ENCODE measurements at places on chromosomes 12 and 14. TPM values are rescaled to one million over a fixed set of nuclear protein-coding genes. Genes with fewer than 3 reads are reported as not detected.

The SERPINA4 gene
- total RNA-seq = not detected

DNA sequence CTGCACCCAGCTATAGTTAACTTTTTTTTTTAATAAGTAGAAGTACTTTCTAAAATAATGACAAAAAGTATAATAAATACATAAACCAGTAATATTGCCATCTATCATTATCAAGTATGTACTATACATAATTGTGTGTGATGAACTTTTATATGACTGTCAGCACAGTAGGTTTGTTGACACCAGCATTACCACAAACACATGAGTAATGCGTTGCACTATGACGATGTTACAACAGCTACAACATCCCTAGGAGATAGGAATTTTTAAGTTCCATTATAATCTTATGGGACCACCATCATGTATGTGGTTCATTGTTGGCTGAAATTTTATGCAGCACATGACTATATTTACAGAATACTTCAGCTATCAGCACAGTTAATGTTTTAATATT, 62.9 kb upstream of the VSX2 start:
- no peak for DNase-seq

DNA sequence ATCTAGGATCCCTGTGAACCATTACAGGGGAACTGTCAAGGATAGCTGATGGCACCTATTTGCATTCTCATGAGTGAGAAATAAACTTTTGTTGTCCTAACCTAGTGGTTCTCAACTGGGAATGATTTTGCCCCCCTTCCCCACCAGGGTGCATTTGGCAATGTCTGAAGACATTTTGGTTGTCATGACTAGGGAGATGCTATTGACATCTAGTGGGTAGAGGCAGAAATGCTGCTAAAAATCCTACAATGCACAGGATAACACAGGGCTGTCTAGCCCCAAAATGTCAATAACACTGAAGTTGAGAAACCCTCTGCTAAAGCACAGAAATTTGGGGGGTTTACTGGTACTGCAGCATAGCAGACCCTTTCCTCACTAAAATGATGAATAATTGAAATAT, 140.9 kb upstream of the SRRM4 start:
- DNase-seq = no peak

The P2RX2 gene
- not detected for total RNA-seq

- no peak for DNase-seq
Measured at GRCh38 chr12:124510301-124510970, 57.0 kb downstream of the NCOR2 start.

DNA sequence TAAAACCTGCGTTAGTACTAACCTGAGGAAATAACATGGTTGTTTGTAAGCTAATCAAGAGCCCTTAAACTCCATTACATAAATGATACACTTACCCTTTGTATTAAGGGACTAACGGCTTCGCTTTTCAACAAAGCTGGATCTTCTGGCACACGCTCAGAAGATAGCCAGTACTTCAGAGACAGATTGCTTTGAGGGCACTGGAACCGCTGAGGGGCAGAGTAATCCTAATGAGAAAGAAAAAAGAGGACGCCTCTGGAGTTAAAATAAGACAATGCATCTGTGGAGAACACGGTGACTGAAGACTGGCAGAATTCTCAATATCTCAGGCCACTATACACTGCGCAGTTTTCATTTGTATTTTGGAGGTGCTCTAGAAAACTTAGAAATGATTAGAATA, 1.5 kb upstream of the KTN1 start:
- no peak for DNase-seq

DNA sequence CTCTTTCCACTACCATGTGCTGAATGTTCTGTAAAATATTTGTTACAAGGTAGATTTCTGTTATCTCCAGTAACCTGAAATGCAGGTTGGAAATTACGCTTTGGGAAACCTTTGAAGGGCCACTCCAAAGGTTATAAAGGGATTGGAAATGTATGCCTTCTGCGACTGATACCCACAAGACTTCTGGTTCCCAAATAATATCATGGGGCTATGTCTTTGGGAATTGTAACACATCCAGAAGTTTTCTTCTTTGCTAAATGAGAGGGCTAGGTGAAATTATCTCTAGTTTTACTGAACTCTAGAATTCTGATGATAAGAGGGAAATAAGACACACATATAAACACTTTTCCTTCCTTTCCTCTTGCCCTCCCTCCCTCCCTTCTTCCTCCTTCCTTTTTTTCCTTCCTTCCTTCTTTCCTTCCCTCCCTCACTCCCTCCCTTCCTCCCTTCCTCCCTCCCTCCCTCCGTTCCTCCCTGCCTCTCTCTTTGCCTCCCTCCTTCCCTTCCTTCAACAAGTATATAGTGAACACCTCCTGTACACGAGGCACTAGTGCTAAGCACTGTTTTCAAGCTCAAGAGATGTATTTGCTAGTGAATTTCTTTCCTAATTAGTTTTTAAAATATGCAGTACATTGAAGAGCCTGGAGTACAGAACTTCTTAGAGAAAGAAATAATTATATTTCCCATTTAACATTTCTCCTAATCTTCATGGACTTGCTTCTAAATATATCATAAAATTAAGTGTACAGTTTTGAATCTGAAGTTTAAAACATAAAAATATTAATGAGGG, 10.1 kb downstream of the HMGA2 start:
- DNase-seq = no peak

The TMEM30B gene
- total RNA-seq = 35.9 TPM

- no peak for DNase-seq
Measured at GRCh38 chr14:50260511-50260910, 29.1 kb upstream of the SOS2 start.

GRCh38 chr12:1496162-1496900, 98.0 kb downstream of the FBXL14 start:
- no peak for DNase-seq

DNA sequence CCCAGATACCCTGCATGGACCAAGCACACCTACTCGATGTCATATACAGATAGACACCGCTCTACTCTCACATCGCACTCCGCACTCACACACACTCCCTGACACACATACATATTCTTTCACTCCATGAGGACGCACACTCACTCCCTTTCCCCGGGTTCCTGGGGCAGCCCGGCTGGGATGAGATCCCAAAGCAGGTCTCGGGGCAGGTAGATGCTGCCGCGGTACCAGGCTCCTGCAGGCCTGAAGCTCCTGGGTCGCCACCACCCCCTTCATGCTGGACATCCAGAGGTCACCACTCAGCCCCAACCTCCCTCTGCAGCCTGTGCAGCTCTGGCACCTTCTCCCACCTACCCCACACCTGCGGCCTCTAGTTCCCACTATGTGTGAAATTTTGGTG, 2.3 kb downstream of the C1QL4 start:
- no peak for DNase-seq

The SLC6A12 gene
- total RNA-seq = not detected

DNA sequence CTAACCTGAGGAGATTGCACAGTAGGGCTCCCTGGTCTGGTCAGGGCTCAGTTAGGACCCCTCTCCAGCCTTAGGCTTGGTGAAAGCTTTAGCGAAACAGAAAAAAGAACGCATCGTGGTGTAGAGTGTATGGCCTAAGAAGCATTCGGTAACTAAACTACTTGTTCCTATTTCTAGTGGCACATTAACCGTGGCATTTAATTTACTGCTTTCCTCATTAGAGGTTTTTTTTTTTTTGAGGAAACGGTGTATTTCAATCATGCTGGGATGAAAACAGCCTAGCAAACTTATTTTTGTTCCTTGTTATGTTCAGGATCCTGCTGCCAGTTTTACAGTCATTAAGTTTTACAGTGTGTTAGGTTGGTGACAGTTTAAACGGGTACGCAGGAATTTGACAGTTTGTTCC, 518 bp upstream of the OSBPL8 start:
- DNase-seq = no peak

The ACSS3 gene
- total RNA-seq = 1.4 TPM

The PTPRO gene
- total RNA-seq = 0.76 TPM

DNA sequence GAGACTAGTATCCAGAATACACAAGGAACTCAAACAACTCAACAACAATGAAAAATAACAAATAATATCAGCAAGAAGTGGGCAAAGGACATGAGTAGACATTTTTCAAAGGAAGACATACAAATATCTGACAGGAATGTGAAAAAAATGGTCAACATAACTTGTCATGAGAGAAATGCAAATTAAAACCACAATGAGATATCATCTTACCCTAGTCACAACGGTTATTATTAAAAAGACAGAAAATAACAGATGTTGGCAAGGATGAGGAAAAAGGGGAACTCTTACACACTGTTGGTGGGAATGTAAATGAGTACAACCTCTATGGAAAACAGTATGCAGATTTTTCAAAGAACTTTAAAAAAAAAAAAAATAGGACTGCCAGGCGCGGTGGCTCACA, 20.4 kb downstream of the VWF start:
- no peak for DNase-seq

DNA sequence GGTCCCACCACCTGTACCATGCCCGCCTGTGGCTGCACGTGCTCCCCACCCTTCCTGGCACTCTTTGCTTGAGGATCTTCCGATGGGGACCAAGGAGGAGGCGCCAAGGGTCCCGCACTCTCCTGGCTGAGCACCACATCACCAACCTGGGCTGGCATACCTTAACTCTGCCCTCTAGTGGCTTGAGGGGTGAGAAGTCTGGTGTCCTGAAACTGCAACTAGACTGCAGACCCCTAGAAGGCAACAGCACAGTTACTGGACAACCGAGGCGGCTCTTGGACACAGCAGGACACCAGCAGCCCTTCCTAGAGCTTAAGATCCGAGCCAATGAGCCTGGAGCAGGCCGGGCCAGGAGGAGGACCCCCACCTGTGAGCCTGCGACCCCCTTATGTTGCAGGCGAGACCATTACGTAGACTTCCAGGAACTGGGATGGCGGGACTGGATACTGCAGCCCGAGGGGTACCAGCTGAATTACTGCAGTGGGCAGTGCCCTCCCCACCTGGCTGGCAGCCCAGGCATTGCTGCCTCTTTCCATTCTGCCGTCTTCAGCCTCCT, 1.1 kb downstream of the INHBE start:
- DNase-seq = no peak

DNA sequence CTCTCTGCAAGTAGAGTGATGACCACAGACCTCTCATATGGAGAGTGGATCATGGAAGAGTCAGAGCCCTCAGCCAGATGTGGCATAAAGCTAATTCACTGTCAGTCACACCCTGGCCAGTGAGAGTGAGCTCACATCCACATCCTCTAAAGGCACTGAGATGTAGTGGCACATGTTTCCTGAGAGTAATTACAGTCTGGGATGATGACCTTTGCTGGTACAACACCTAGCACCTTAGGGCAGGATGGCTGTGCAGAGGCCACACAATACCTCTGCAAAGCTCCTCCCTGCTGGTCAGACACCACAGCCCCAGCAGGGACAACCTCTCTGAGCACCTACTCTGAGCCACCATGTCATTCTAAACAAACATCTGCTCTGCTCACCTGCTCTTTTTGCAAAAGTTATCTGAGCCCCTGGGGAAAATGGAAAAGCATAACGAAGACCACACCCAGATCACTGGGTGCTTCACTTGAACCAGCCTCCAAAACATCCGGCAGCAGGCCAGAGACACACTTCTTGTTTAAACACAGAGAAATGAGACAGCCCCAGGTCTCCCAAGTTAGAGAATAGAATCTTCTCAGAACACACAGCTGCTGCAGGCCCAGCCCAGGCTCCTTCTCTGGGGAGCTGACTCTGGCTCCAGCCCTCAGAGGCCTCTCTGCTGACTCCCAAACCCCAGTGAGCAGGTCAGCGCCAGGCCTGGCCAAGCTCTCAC, 30.3 kb downstream of the PITPNM2 start:
- DNase-seq = no peak

GRCh38 chr12:70415987-70416386, 49.9 kb downstream of the KCNMB4 start:
- no peak for DNase-seq

DNA sequence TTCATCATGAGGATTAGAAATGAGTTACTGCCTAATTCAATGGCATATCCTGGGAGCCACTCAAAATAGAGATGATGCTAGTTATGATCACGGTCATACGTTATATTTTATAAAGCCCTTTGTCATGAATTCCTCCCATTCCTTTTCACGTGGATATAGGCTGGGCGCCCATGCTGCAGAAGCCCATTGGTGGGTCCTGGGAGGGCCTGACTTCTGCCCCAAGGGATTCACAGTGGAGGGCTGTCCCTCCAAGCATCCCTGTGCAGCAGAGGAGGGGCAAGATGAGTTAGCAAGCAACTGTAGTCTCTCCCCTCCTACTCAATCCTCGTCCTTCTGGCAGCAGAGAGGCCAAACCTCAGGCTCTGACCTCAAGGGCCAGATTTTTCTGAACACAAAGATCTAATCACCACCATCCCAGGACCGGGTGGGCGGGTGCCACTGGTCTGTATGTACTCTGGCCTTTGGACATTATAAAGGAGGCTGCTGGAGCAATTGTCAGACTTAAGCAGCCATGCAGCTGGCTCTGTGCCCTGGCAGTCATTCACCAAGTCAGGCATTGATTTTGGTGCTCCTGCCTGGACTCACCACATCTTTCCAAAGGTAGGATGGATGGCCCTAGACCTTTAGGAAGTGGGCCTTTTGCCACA, 8.6 kb downstream of the GLTP start:
- DNase-seq = no peak

The DACT1 gene
- 3.1 TPM for total RNA-seq

DNA sequence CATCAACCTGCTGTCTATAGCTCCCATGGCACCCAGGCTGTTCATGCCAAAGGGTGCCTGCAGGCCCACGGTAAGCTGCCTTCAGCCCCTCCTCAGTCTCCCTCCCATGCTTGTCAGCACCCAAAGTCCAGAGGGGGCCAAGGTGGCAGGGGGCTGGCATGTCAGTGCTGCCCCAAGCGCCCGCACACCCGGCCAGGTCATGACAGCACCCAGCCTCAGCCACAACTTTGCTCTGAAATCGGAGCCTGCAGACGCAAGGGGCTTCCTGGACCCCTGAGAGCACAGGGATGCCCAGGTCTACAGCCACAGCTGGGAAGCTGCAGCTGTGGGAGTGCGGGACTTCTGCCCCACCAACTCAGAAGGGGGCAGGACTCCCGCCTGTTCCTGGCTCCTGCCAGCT, 28.5 kb upstream of the PAPLN start:
- no peak for DNase-seq

GRCh38 chr12:5395443-5396271, 36.3 kb upstream of the NTF3 start:
- DNase-seq = no peak

The KRT3 gene
- 0.61 TPM for total RNA-seq

The CCDC77 gene
- 5.8 TPM for total RNA-seq

- DNase-seq = no peak
Measured at GRCh38 chr12:57719777-57720605, 18.6 kb downstream of the AGAP2 start.

The BAZ1A gene
- total RNA-seq = 19.1 TPM

The GSG1 gene
- total RNA-seq = not detected

DNA sequence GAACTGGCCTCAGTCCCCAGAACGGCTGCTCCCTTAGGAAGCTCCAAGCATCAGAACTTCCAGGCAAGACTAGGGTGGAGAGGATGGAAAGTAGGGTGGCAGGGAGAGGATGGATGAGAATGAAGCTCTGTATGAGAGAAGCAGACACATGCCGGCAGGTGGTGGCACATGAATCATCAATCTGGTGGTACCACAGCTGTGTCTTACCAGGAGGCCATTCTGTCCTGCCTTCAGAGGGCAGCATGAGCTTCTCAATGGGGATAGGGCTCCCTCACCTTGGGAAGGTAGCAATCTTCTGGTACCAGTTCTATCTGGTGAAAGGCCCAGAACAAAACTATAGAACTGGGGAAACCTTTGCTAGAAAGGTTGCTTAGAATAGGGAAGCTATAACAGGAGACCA, 55.4 kb upstream of the PYGL start:
- no peak for DNase-seq

The RHEBL1 gene
- not detected for total RNA-seq

The OVCH1 gene
- total RNA-seq = not detected

Measured in esophagus squamous epithelium (tissue), 5 donors.